ENCODE measurements at places on chromosomes 11 and 22. TPM values are rescaled to one million over a fixed set of nuclear protein-coding genes. Genes with fewer than 3 reads are reported as not detected.

- DNase-seq: no peak
Observed at GRCh38 chr11:129013737-129014475, 71.2 kb upstream of the TP53AIP1 start.

DNA sequence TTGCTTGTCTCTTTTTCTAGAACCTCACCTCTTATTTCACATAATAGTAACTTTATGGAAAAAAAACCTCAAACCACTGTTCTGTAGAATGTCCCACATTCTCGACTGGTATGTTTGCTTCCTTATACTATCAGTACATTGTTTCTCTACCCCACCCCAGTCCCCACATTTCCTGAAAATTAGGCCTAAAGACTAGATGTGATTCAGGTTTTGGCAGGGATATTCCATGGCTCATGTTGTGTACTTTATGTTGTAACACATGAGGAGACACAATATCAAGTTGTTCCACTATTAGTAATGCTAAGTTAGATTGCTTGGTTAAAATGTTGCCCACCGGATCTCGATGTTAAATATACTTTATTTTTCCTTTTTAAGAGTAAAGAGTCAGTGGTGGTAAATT is 34.7 kb downstream of the DDIAS start:
- no peak for DNase-seq

DNA sequence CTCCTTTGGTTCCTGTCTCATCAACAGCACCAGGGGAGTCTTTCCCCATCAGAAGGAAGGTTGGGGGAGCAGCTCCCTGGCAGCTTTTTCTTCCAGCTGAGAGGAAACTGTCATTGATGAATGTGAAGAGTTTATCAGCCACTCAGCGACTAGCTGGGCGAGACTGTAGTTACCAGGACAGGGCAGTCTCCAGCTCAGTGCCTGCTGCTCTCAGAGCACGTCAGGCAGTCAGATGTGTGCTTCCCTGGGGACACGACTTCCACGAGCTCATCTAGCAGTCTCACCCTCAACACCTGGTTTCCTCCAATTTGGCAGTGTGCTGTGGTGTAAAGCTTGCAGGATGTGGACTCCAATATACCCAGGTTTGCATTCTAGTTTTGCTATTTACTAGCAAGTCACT is 12.5 kb upstream of the C1QTNF4 start:
- no peak for DNase-seq

C11orf42 gene
- not detected for total RNA-seq

DNA sequence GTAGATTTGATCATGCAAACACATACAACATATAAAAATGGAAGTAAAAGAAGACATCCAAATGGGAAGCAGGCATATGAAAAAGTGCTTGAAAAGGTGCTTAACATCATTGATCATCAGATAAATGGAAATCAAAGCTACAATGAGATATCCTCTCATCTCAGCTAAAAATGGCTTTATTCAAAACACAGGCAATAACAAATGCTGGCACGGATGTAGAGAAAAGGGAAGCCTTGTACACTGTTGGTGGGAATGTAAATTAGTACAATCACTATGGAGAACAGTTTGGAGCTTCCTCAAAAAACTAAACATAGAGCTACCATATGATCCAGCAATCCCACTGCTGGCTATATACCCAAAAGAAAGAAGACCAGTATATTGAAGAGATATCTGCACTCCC is 549 bp upstream of the TCN1 start:
- DNase-seq: no peak

- DNase-seq: no peak
Observed at GRCh38 chr11:114857281-114857680, 179.0 kb downstream of the NXPE2 start.

DCHS1 gene
- total RNA-seq: 14.9 TPM

FOLR3 gene
- not detected for total RNA-seq

DNA sequence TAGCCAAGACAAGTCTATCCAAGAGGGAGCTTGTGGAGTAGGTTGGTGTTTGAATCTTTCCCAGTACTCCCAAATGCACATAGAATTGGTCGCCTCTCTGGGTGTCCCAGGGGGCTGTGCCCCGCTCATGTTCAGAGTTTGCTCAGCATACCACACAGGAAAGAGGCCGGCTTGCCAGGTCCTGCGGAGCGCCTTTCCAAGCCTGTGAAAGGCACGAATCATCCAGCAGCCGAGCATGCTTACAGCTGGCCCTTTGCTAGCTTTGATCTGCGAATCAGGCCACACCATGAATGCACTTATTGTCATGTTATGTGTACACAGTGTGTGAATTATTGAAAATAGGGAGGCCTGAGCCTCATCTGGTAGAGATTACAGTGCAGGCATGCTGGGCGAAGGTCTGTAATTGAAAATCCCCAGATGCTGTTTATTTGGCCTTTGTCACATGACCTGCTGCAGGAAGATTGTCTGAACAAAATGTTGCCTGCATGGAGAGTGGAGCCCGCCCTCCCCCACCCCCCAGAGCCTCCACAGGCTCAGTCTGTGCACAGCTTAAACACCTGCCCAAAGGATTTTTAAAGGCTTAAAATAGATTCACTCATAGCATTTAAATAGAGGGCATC is 163.3 kb upstream of the RASSF10 start:
- DNase-seq: no peak

DNA sequence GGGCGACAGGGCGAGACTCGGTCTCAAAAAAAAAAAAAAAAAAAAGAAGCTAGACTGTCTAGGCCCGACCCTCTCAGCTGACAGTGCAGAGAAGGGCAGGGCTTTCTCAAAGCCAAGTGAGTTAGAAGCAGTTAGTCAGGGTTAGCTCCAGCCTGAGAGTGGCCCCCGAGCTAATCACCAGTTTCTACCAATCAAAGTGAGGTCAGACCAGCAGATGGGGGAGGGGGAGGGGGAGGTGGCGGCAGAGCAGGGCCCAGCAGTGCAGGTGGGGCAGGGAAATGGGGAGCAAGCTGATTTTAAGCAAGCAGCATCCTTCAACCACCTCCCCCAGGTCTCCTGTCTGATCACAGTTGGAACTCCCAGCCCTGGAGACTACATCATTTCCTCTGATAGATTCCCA is 55.3 kb upstream of the PRR5 start:
- no peak for DNase-seq

DNA sequence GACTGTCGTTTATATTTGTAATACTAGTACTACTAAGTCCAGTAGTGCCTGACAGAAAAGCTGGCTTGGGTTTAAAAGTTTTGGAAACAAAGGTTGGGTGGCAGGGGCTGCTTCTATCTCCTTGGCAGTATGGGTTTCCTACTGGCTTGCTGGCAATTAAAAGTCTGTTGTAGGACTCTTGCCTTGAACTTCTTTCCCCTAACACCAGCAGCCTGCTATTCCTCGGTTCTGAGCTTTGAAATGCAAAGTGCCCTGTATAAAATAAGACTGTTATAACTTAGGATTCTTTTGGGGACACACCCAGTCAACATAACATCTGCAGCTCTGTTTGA is 1.3 kb downstream of the RNF169 start:
- no peak for DNase-seq

DNA sequence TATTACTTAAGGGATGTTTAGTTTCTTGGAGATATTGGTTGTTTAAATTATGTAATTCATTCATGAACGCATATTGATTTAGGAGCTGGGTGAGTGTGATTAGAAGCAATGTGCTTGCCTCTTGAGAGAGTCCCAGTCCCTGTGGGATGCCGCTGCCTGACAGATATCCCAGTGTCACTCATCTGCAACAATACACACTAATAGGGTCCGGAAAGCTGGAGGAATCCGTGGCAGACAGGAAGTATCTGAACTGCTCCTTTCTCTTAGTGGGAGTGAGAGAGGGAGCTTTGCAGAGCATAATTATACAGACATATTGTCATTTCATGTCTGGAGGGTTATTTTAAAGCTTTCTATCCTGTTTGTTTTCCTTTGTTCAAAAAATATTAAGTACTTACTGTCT is 17.4 kb downstream of the AMOTL1 start:
- no peak for DNase-seq

DNA sequence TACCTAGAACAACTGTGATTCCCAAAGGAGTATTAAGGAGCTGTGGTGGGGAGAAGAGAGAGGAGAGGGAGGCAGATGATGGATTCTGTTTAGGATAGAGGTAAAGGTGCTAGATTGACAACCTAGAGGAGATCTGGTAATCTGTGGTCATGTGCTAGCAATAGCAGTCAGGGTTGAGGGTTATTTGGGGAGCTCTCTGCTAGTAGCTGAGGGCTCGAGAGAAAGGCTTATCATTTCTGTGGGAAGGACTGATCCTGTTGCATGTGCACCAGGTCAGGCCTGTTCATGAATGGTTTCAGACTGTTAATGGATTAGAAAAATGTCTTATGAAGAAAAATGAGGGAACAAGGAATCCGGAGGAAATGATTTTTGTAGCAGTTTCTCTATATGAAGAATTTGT is 63.2 kb downstream of the MTMR3 start:
- no peak for DNase-seq

CNTF gene
- total RNA-seq: 3.0 TPM

GRCh38 chr11:86524620-86525352 is 147.6 kb downstream of the ME3 start:
- DNase-seq: no peak

All from naive thymus-derived CD8-positive, alpha-beta T cell (primary cell).